ENCODE measurements at places on chromosomes 16 and 17.

DNA sequence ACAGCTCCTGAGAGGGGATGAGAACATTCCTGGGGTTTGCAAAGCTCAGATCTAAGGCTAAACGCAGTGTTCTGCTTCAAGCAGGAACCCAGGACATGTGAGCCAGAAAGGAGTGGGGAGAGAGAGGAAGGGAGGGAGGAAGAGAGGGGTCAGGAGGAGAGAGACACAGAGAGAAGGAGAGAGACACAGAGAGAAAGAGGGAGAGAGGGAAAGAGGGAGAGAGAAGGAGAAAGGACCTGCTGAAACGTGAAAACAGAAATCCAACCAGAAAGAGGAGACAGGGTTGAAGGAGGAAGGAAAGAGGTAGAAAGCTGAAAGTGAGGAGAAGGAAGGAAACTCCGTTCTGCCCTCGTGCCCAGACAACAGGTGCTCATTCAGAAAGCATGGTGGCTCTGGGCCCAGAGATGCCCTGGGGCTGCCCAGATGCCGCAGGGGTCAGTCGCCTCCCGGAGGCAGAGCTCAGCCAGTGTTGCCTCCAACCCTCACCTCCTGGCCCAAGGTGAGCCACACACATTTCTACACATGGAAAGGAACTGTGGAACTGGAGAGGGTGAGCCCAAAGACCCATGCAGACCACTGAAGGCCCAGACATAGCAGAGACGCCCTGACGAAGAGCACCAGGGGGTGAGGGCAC lies 49.0 kb upstream of the ENPP7 start:
- no peak for DNase-seq

DNA sequence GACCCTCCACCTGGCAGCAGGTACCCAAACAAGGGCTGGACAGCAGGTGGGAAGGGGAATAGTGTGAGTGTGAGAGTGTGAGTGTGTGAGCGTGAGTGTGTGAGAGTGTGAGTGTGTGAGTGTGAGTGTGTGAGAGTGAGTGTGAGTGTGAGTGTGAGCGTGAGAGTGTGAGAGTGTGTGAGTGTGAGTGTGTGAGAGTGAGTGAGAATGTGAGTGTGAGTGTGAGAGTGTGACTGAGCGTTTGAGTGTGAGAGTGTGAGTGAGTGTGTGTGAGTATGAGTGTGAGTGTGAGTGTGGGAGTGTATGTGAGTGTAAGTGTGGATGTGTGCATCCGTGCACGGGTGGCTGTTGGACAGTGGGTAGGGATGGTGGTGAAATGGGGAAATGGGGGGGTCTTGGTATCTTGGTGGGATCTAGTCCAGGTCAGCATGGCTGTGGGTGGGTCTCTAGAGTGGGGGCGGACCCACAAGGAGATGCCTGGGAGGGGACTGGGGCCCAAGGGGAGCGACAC lies 408 bp downstream of the ADGRG1 start:
- DNase-seq: no peak

- no peak for DNase-seq
These were observed 4.9 kb upstream of the PSMD7 start for GRCh38 chr16:74291577-74292208.

DNA sequence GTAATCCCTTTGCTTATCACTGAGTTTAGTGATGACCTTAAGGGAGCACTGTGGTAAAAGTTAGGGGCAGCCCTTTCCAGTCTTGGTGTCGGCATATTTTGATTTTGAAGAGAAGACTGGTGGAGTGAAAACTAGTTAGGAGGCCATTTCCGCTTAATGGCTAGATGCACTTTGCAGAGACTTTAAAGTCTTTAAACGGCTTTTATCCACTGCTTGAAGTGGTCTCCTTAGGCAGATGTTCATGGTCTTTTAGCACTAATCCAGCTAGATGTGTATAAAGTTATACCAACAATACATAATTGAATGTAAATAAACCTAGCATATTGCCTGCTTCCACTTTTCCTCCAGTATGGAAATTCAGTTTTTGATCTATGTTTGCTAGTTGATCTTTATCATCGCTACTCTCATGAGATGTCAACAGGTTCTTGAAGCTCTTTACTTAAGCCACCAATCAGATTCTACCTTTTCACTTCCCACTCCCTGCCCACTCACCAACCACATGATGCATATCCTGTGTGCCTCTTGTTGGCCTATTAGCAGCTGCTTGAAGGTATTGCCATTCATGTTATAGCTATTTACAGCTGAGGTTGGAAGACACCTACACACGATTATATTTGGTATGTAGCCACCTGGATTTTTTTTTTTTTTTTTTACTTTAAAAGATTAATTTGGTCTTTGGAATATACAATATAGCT lies 132.0 kb downstream of the NLK start:
- DNase-seq: peak; percentile 13

GRCh38 chr17:36687736-36688135 lies 86.4 kb downstream of the MRM1 start:
- DNase-seq: no peak

DNA sequence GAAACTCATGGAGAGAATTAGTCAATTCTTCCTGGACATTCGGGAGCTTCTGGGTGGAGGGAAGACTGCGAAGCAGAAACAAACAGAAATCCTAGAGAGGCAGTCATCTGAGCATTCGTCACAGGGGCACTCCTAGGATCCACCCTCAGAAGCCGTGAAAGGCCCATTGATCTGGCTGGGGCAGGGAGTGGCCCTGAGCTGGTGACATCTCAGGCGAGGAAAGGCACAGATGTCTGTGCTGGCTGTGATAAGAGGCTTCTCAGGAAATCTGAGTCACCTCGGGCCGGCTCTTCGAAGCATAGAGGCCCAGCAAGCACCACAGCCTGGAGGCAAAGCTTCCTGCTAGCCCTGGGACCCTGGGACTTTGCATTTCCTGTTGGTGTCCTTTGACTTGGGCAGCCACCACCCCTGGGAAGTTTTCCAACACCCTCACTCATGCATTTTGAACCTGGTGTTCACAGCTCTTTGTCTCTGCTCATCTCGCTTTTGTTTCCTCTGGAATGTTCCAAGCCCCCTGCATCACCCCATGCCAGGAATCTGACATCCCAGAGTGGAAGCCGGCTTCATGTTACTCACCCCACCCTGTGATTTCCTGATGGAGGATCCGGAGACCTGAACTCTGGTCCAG lies 23.3 kb upstream of the CDRT4 start:
- no peak for DNase-seq

- DNase-seq: no peak
These were observed 1722.7 kb downstream of the TP53TG3F start for GRCh38 chr16:35182043-35182677.

DNA sequence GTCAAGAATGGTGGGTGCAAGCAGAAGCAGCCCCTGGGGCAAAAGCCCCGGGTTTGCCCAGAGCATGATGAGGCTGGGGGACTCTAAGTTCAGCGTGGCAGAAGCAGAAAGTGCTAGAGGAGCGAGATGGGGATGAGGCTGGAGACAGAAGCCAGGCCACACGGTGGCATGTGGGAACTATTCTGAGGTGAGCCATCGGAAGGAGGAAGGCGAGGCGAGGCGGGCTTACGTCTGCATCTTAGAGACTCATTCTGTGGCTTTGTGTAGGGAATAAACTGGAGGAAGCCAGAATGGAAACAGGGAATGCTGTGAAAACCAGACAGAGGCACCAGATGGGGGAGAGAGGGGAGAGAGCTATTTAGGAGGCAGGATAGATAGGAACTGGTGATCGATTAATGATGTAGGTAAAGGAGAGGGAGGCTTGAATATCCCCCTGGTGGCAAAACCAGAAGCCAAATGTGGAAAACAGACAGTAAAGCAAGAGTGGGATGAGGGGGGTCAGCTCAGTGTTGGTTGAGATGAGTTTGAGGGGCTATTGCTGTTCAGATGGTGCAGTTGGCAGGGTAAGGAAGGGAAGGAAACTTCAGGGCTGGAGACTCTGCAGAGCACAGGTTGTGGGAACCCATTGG lies 3.1 kb upstream of the TNFSF13 start:
- DNase-seq: no peak

DNA sequence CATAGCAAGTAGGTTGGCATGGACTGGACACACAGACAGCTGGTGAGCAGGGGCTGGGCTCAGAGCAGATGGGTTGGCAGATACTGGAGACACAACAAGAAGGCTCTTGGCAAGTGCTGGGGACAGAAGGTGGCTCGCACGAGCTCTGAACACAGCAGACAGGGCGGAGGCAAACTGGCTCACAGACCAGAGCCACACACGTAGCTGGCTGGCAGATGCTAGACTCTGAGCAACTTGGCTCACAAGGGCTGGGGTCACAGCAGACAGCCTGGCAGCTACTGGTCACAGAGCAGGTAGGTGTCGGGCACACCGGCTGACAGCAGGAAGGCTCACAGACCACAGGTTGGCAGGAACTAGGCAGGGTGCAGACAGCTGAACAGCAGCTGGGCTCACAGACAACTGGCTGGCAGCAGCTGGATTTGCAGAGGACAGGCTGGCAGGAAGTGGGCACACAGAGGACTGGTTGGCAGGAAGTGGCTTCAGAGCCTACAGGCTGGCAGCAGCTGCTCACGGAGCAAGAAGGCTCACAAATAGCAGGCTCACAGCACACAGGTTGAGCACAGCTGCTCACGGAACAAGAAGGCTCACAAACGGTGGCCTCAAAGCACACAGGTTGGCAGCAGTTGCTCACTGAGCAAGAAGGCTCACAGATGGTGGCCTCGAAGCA lies 725 bp downstream of the KRTAP16-1 start:
- DNase-seq: peak; percentile 32

- no peak for DNase-seq
These were observed 45.4 kb downstream of the COG7 start for GRCh38 chr16:23407436-23408127.

DNA sequence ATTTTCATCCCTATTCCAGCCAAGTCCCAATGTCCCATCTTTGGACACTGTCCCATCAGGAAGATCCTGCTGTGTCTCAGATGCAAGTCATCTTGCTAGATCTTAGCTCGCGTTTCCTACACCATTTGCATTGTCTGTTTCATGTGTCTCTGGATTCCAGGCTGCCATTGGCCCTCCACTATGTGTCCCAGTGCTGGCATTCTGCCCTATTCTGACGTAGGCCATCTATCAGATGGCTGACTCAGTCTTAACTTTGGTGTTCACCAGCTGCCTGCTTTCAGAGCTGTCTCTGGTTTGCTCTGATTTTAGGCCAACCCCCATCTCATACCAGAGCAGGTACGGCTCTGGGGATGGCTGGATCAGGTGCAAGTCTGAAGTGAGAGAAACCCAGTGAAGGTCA lies 300.9 kb upstream of the ASIC2 start:
- DNase-seq: no peak

GRCh38 chr17:491086-492021 lies 138.7 kb upstream of the RPH3AL start:
- DNase-seq: no peak

DNA sequence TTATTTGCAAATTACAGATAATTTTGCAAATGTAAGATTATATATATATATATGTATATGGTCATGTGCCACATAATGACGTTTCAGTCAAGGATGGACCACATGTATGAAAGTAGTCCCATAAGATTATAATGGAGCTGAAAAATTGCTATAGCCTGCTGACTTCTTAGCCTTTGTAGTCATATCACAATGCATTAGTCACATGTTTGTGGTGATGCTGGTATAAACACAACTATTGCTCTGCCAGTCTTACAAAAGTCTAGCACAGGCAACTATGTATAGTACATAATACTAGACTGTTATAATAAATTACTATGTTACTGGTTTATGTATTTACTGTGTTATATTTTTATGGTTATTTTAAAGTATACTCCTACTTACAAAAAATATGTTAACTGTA lies 444.3 kb downstream of the KCNJ2 start:
- no peak for DNase-seq

GRCh38 chr17:71283486-71283885 lies 837.3 kb upstream of the SOX9 start:
- no peak for DNase-seq

DNA sequence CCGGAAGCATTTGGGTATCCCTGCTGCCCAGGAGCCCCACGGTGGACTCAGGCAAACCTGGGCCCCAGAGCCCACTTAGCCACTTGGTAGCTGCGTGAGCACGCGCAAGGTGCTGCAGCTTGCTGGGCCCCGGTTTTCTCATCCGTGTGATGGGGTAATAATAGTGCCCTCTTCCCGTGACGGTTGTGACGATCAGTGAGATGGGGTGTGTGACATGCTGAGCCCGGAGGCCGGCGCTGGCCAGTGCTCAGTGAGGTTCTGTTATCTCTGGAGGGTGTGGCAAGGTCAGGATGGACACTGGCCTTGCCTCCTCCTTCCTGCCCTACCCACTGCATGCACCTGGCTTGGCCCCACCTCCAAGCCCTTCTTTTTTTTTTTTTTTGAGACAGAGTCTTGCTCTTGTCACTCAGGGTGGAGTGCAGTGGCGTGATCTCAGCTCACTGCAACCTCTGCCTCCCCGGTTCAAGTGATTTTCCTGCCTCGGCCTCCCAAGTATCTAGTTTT lies 82.6 kb downstream of the RAP1GAP2 start:
- DNase-seq: no peak

- no peak for DNase-seq
These were observed 292.5 kb downstream of the PHKB start for GRCh38 chr16:47753659-47754058.

- no peak for DNase-seq
These were observed 94.8 kb upstream of the CBX4 start for GRCh38 chr17:79933863-79934652.

GRCh38 chr17:38547444-38547843 lies 58.3 kb downstream of the SRCIN1 start:
- DNase-seq: no peak

DNA sequence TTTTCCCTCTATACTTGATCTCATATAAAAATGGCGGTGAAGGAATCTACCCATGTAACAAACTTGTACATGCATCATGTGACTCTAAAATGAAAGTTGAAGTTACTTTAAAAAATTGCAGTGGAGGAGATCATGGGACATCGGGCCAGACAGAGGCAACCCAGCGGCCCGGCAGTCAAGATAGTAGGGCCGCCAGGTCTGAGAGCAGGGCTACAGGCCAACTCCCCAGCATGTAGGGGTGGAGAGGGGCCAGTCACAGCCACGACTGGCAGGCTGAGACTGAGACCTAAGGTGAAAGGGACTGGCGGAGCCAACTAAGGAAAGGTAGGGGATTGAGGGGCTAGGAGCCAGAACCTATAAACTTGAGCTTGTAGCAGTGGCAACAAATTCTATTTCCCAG lies 150.9 kb downstream of the MAP2K6 start:
- DNase-seq: no peak

DNA sequence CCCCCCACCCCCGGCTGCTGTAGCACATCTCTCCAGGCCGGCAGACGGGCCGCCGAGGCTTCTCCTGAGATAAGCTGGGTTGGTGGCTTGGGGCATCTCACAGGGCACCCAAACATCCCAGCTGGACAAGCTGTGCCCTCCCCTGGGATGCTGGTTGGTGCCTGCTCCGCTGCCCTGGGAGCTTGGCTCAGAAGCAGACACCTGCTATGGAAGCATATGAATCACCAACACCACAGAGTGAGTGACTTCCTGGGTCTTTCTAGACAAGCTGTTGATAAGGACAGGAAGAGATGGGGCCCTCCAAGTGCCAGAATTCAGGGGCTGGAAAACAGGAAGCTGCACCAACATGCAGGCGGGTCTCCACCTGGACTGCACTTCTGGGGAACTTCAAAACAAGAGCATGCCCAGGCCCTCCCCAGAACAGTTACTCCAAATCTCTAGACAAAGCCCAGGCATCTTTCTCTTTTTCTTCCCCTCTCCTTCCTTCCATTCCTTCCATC lies 13.7 kb downstream of the C16orf95 start:
- no peak for DNase-seq

- no peak for DNase-seq
These were observed 81.1 kb downstream of the EFCAB13 start for GRCh38 chr17:47404875-47405274.

Measured in activated CD8-positive, alpha-beta memory T cell treated with anti-CD3 and anti-CD28 coated beads for 4 hours (primary cell).